Brain microvascular endothelial cell (primary cell): ENCODE measurements at places on chromosomes 2 and 18.

DNA sequence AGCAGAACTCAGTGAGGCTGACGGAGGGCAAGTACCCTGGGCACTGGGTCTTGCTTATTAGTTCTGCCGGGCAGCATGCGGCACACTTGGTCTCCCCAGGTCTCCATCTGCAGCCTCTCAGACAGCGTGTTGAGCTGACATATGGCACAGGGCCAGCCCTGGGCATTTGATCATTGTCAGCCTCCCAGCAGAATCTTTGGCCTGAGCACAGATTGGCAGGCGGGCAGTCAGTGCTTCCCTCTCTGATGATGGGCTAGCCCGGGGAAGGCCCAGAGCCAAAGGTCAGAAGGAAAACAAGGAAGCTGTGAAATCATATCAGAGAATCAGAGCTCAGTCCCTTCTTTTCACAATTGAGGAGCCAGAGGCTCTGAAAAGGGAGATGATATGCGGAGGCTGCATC lies 150.1 kb upstream of the LRRTM1 start:
- no peak for DNase-seq

DNA sequence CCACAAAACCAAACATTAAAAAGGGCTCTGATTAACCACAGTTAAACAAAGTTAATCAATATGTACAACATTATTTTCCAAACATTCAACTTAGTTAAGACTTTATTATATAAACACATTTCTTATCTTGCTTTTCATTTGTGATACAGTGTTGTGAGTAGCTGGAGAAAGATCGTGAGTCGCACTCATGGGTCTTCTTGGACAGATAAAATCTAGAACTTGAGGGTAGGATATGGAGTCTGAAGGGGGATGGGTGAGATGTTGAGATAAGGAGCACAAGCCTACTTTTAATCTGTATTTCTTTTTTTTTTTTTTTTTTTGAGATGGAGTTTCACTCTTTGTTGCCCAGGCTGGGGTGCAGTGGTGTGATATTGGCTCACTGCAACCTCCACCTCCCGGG lies 22.6 kb upstream of the TMEM214 start:
- no peak for DNase-seq

DNA sequence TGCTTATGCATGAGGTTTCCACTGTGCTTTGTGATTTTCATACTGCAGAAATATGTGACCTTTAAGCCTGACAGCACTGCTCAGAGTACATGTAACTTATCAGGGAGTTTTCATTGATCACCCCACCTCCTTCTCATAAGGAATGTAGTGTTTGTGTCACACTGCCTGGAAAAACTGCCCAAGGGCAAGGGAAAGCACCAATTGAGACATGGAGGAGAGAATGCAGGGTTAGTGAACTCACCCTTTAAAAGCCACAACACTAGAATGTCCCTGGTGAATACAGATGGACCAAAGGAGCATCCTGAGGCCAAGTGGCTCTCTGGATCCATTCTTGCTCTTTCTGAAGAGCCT lies 147.2 kb upstream of the SPATS2L start:
- DNase-seq = no peak

GRCh38 chr18:4605212-4605611 lies 150.1 kb upstream of the DLGAP1 start:
- DNase-seq = no peak

DNA sequence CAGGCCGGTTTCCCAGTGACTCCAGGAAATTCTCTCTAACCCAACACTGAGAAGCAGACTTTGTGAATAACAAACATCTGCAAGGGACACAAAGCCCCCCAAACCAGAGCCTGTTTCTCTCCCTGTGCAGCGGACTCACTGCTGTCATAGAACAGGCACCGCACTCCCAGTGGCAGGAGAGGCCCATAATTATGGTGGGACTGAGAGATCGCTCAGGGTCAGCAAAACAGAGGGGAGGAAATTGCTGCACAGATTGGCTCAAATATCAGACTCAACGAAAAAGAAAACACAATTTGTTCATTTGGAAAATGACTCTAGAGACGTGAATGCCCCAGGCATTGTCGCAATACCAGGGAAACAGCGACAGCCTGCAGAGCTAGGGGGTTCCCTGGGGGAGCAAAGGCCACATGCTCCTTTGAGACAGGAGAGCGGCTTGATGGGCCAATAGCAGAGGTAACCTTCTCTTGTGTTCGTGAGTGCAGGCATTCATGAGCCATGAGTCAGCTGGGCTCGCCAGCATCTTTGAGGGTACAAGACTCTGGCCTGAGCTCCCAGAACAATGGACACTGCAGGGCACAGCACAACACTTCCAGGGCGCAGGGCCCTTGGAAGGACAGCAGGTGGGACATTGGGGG lies 143.3 kb upstream of the KLHL29 start:
- DNase-seq = no peak

DNA sequence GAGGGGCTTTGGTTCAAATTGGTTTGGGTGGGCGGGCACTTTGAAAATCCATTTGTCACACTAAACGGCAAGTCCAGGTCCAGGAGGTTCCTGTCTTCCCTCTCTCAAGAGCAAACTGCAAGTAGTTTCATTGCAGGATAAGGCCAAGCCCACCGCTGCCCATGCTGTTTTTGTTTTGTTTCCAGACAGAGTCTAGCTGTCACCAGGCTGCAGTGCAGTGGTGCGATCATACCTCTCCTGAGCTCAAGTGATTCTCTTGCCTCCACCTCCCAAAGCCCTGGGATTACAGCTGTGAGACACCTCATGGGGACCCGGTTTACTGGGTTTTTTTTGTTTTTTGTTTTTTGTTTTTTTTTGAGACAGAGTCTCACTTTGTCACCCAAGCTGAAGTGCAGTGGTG lies 1.8 kb upstream of the CYBRD1 start:
- DNase-seq = no peak

GRCh38 chr2:111122631-111123421 lies 2.1 kb downstream of the BCL2L11 start:
- peak; percentile 79 for DNase-seq

- DNase-seq = no peak
Measured at GRCh38 chr2:11588228-11589110, 54.6 kb downstream of the GREB1 start.

- no peak for DNase-seq
Measured at GRCh38 chr2:31973665-31974064, 37.1 kb downstream of the MEMO1 start.

DNA sequence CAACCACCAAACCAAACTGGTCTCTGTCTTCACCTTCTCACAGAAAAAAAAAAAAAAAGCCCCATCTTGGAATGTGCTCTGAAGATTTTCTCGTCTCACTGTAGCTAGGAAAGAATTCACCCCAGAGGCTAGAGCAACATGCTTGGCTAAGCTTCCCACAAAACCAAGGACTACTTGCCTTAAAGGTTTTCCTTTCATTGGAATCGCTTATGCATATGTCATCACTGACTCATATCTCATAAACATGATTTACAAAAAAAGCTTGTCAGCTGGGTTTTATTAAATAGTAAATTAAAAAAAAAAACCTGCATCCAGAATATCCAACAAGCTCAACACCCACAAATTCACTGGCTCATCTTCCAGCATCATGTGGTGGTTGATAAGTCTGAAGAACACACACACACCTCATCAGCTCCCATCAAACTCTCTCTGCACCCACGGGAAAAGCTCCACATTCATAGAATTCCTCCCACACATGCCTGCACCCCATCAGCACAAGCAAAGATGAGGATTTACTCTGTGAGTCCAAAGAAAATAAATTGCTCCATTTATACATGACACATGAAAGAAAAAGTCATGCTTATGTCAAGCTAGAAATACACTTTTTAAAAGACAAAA lies 182.0 kb upstream of the TRIB2 start:
- DNase-seq = peak; percentile 91

DNA sequence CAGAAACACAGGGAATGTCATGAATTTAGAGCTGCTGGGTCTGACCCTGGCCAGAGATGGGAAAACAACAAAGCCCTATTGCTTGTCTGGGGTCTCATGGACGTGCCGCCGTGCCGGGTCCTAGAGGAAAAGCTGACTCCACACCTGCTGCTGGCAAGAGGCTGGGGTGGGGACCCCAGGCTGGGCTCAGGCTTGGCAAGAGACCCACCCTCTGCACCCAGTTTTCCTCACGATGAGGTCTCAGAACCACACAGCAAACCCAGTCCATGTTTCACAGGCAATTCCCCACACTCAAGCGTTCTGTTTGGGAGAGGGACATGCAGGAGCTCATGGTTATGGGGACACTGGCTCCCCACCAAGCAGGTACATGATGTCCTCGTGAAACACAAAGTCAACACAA lies 367.3 kb upstream of the SALL3 start:
- DNase-seq = no peak

- no peak for DNase-seq
Measured at GRCh38 chr18:35050705-35051195, 9.5 kb downstream of the MAPRE2 start.

DNA sequence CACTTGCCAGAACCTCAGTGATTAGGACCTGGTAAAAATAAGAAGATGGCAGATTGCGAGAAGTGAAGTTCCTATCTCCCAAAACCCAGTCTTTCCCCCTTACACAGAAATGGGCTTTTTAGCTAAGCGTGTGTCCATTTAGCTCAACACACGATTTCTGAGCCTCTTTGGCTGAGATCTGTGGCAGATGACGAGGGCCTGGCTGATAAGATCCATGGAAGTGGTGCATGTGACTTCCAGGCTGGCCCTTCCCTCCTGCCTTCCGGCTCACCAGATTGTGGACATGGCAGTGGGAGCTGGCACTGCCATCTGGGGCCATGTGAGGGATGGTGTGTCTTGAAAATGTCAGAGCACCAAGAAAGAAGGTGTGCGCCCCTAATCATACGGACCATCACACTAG lies 41.0 kb upstream of the ZFP36L2 start:
- no peak for DNase-seq

DNA sequence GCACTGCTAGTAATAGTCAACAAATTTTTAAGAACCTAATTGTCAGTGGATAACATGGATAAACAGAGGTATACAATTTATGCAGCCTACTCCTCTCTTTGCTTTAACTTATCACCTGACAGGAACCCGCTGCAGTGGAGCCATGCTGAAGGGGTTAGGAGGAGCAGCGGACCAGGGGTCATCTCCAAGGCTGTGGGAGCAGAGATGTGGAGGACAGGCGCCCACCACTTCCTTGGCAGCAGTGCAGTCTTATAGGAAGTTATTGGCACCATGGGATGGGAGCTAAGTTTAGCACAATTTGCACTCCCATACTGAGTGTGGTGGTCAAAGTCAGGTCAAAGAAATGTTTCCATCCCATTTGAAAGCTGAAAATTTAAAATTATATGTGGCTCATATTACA lies 35.6 kb downstream of the HDLBP start:
- no peak for DNase-seq

GRCh38 chr2:16102976-16103380 lies 162.6 kb downstream of the MYCN start:
- no peak for DNase-seq

- DNase-seq = no peak
Measured at GRCh38 chr2:24830351-24830750, 37.1 kb downstream of the CENPO start.

DNA sequence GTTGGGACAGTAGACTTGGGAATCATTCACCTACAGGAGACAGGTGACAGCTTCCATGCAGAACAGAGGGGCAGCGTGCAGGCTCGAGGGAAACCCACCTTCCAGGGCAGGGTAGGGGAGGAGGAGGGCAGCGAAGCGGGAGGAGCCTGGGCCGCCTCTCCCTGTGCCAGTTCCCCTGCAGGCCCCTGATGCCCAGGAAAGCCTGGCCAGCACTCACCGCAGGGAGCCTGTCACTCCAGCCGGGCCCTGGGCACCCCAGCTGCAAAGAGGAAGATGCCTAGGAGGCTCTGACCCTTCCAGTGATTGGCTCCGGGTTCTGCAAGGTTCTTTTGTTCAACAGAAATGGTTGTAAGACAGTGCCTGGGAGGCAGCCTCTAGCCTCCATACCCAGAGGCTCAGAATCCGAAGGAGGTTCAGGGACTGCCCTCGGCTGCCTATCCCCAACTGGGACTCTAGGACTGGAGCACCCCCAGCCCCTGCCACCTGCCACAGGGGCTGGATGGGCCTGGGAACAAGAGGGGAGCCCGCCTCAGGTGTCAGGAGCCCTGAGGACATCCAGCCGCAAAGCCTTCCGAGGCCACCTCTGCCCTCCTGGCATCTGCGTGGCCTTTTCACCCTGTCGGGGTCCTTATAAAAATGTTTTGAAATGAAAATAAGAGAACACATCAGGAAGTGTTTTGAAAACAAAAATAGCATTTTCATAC lies 103.2 kb downstream of the PTGR3 start:
- no peak for DNase-seq

- DNase-seq = peak; percentile 9
Measured at GRCh38 chr2:135840601-135841000, 3.6 kb upstream of the LCT start.

- no peak for DNase-seq
Measured at GRCh38 chr2:53884883-53885282, 25.1 kb upstream of the GPR75 start.

GRCh38 chr2:164198256-164198655 lies 423.0 kb downstream of the GRB14 start:
- DNase-seq = no peak

GRCh38 chr2:160576054-160576499 lies 82.5 kb upstream of the RBMS1 start:
- peak; percentile 66 for DNase-seq

- DNase-seq = no peak
Measured at GRCh38 chr2:105974812-105975211, 219.3 kb downstream of the UXS1 start.

- no peak for DNase-seq
Measured at GRCh38 chr2:239215988-239216613, 184.7 kb downstream of the HDAC4 start.

DNA sequence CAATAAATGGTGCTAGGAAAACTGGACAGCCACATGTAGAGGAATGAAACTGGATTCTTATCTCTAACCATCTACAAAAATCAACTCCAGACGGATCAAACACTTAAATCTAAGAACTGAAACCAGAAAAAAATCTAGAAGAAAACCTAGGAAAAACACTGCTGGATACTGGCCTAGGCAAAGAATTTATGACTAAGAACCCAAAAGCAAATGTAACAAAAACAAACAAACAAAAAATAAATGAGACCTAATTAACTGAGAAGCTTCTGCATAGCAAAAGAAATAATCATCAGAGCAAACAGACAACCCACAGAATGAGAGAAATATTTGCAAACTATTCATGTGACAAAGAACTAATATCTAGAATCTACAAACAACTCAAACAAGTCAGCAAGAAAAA lies 314.0 kb upstream of the REV1 start:
- DNase-seq = no peak

- no peak for DNase-seq
Measured at GRCh38 chr2:240112914-240113690, 23.0 kb downstream of the COPS9 start.

GRCh38 chr2:173705656-173706055 lies 259.5 kb downstream of the SP3 start:
- no peak for DNase-seq

GRCh38 chr2:60359569-60359968 lies 193.9 kb downstream of the BCL11A start:
- DNase-seq = no peak

- no peak for DNase-seq
Measured at GRCh38 chr2:170088776-170089175, 89.2 kb upstream of the MYO3B start.

- no peak for DNase-seq
Measured at GRCh38 chr2:218824004-218824403, 7.6 kb downstream of the PRKAG3 start.
